ENCODE measurements at places on chromosomes 4 and X. TPM values are rescaled to one million over a fixed set of nuclear protein-coding genes. Genes with fewer than 3 reads are reported as not detected.
A peak's percentile ranks its signal among the peaks of the same experiment; 100 is the strongest.

The EGF gene
- not detected for total RNA-seq

The DCHS2 gene
- total RNA-seq = not detected

The RIBC1 gene
- 0.46 TPM for total RNA-seq

The CORIN gene
- 0.29 TPM for total RNA-seq

The RNF212 gene
- 2.3 TPM for total RNA-seq

DNA sequence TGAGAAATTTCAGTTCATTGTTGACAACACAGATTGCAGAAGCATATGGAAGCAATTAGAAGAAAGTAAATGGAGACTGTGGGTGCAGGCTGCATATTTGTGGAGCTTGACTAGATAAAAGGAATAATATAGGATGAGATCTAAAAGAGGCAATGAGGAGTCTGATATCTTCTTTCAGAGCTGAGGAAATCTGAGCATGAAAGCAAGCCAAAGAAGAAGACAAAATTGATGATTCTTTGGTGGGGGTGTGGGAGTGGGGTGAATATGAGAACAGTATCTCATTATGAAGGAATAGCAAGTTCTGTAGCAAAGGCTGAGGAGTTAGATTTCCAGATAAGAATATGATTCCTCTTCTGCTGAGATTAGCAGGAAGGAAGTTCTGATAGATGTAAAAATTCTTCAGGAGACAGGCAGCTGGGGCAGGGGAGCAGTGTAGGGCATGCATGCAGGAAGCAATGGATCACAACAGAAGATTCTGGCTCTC lies 6.1 kb upstream of the PDHA2 start:
- no peak for DNase-seq

- no peak for DNase-seq
Measured at GRCh38 chr4:178185517-178185916, 743.3 kb upstream of the AGA start.

DNA sequence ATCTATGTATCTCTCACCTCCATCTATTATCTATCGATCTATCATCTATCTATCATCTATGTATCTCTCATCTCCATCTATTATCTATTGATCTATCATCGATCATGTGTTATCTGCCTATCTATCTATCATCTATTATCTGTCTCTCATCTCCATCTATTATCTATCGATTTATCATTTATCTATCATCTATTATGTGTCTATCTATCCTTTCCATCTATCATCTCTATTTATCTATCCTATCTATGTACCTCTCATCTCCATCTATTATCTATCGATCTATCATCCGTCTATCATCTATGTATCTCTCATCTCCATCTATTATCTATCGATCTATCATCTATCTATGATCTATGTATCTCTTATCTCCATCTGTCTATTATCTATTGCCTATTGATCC lies 188.1 kb downstream of the ASMT start:
- DNase-seq = no peak

DNA sequence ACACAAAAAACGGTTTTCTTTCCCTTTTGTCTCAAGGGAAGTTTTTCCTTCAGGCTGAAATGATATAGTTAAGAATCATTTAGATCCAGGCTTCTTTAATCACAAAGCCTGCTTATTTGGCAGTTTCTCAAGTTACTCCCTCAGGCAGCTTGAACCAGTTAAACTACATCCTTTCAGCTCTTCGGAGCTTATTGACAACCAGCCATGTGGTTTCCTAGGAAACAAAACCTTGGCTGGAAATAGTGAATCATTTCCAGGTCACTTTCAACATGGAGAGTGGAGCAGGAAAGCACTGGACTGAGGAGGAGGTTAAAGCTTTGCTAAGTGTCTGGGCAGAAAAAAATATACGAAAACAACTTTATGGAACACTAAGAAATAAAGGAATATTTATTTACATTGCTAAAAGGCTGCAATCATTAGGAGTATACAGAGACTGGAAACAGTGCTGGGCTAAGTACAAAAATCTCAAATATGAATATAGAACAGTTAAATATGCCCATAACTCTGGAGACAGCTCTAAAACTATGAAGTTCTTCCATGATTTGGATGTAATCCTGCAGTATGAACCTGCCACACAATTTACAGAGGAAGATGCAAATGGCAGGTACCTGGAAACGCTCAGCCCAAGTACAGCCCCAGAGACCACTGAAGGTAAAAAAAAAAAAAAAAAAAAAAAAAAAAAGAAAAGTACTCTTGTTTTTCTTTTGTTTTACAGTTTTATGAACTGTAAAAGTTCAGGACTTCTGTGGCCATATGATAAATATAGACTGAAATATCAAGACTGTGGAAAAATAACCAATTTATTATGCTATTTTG lies 23.2 kb upstream of the AASDH start:
- DNase-seq = no peak

DNA sequence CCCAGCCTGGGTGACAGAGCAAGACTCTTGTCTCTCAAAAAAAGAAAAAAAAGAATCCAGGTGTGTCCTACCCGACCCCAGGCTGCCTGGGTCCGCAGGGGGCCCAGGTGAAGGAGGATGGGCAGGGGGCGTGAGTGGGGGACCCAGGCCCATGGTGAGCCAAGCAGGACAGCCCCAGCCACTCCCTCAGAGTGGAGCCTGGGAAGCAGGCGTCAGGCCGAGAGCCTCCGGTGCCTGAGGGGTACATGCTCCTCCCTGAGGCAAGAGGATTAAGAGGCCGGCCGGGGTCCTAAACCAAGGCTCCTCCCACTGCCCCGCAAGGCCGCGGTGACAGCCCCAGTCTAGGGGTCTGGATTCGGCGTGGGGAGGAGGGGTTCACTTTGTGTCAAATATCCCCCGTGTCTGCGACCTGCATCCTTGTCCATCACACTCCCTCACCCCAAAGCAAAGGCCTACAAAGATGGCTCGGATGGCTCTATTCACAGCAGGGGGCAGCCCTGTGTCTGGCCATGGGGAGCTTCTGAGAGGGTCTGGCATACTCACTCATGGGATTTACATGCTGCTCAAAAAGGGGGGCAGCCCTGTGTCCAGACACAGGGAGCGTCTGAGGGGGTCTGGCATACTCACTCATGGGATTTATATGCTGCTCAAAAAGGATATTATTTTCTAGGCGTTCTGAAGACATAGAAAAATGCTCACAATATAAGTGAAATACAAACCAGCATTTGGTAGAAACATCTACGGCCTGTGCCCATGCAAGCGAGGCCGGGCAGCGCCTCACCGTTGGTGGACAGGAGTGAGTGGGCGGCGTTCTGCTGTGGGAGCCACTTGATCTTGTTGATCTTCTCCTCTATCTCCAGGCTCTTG lies 94.6 kb downstream of the PPP2R2C start:
- no peak for DNase-seq

DNA sequence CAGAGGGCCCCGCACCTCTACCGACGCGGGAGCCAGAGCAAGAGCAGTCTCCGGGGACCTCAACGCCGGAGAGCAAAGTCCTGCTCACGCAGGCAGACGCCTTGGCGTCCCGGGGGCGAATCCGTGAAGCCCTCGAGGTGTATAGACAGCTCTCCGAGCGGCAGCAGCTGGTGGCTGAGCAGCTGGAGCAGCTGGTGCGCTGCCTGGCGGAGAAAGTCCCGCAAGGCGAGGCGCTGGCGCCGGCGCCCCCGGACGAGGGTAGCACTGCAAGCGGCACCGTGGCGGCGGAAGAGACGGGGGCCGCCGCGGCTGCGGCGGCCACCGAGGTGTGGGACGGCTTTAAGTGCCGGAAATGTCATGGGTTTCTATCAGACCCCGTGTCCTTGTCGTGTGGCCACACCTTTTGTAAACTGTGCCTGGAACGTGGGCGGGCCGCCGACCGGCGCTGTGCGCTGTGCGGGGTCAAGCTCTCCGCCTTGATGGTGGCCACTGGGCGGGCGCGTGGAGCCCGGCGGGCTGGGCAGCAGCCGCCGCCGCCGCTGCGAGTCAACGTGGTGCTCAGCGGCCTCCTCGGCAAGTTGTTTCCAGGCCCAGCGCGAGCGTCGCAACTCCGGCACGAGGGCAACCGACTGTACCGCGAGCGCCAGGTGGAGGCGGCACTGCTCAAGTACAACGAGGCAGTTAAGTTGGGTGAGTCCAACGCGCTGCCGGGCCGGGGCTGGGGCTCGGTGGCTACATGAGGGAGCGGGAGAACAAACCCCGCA lies 672 bp downstream of the LONRF3 start:
- DNase-seq = peak; percentile 52

DNA sequence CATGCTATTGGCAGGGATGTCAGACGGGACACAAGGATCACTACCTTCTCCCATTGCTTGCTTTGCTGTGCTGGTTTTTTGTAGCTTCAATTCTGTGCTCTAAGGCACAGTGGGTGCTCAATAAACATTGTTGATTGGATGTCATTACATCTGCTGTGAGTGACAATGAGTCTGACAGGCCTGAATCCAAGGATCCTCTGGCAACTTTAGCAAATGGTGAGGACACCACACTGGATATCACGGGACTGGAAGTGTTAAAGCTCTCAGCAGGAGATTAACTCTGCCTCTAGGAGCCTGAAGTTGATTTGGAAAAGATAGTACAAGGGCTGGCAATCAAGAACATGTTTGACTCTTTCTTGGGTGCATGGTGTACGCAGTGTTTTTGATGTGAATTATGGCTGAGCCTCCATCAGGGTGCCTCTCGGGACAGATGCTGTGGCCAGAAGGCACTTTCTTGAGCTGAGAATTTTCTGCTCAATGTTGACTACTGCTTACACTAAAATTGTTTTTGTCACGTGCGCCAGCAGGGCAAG lies 217.9 kb downstream of the ARAP2 start:
- DNase-seq = no peak

GRCh38 chr4:143358923-143359643 lies 22.4 kb downstream of the GAB1 start:
- peak; percentile 52 for DNase-seq

- no peak for DNase-seq
Measured at GRCh38 chr4:183876268-183876934, 28.7 kb upstream of the STOX2 start.

Measured in activated T-cell treated with anti-CD3 and anti-CD28 coated beads, Interleukin-2, amount 50 U/mL, for 72 hours (primary cell).